Fibroblast of mammary gland (primary cell): ENCODE measurements at places on chromosomes 7 and 10.
A peak's percentile ranks its signal among the peaks of the same experiment; 100 is the strongest.

- no peak for DNase-seq
Observed at GRCh38 chr10:78165617-78166016, 132.0 kb downstream of the RPS24 start.

DNA sequence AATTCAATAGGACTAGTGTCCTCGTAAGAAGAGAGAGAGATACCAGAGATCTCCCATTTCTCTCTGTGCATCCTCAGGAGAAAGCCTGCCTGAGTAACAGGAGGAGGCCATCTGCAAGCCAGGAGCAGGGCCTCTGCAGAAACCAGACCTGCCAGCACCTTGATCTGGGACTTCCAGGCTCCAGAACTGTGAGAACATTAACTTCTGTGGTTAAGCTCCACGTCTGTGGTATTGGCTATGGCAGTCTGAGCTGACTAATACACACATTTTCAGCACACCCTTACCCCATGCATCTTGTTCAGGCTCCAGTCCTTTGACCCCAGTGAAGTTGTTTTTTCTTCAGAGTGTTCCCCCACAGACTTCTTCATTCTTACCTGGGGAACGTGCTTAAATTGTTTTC, 3.1 kb upstream of the CRTAC1 start:
- DNase-seq: no peak

DNA sequence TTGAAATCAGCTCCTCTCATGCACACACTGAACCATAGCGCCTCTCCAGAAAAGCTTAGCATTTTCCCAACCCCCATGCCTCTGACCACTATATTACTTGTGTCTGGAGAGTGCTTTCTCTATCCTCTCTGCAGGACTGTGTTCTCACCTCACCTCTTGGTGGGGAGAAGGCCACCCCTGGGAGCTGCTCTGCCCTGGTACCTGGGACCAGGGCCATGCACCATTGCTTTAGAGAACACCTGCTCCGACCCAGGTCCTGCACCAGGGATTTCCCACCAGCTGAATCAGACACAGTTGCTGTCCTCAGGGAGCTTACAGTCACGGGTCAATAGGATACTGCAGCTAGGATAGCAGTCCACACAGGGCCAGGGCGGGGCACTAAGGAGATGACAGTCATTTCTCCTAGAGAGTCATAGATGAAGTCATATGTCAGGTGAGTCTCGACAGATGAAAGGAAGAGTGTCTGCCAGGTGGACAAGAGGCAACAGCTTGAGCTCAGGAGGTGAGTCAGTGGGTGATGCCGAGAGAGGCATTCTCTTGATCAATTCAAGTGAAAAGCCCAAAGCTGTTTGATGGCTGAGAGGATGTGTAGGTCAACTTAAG, 619 bp upstream of the LMTK2 start:
- DNase-seq: no peak

- no peak for DNase-seq
Observed at GRCh38 chr7:142200206-142200605, 57.7 kb downstream of the PRSS58 start.

DNA sequence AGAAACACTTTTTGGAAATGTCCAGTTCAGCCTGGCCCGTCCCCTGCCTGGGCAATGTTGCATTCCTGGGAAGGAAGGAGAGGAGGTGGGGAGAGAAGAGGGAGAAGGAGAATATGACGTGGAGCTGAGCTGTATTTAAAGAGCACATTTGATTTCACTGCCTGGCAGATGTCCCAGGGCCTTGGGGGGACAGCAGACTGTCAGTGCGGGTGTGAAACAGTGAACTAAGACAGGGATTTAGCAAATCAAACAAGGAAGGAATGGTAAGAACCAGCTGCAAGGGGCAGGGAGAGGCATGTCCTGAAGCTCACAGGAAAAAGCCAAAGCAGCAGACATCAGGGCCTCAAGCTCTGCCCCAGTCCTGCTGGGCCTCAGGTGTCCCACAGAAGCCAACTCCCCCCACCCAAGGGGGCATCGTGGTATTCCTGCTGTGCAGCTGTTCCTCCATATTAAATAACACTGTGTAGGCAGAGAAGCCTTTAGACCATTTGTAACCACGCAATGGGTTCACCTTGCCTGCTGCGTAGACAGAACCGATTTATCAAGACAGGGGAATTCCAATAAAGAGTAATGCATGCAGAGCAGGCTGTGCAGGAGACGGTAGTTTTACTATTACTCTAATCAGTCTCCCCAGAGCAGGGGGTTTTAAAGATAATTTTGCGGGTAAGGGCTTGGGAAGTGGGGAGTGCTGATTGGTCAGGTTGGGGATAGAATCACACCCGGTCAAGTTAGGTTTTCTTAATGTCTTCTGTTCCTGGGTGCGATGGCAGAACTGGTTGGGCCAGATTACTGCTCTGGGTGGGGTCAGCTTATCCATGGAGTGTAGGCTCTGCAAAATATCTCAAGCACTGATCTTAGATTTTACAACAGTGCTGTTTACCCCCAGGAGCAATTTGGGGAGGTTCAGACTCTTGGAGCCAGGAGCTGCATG, 18.3 kb downstream of the LEP start:
- DNase-seq: peak; percentile 37

GRCh38 chr10:19302117-19302516, 253.5 kb downstream of the MALRD1 start:
- DNase-seq: peak; percentile 58

GRCh38 chr10:12165999-12166775, 29.5 kb downstream of the NUDT5 start:
- DNase-seq: no peak

GRCh38 chr10:70323138-70323696, 39.4 kb upstream of the NPFFR1 start:
- no peak for DNase-seq

DNA sequence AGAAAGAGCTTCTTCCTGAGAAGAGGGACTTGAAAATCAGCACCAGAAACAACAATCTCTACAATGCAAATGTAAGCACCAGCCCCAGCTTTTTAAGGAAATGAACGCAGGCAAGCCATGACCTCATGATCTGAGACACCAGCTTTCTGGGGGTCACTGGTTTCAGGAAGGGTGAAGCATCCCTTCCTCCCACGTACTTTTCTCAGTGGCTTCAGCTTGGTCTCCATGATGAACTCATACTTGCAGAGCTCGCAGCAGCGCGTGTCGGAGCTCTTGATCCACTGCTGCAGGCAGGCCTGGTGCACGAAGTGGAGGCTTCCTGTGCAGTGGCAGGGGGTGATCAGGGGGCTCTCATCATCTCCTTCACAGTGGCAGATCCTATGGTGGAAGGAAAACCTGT, 87.0 kb downstream of the ALOX5 start:
- DNase-seq: no peak

DNA sequence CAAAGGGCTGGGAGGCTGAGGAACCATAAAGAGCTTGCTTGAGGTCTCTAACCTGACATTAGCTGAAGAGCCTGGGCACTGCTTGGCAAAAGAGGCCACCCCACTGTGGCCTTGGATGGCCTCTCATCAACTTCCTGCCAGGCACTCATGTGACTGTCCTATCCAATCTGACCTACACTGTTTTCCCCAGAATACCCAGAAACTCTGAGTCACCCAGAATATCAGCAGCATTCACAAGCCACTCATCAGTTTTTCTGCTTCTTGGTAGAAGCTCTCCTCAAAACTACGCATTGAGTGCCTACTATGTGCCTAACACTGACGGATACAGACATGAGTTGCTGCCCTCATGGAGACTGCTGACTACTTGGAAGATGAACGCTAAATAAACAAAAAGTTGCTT, 4.1 kb upstream of the NT5C2 start:
- DNase-seq: peak; percentile 79

DNA sequence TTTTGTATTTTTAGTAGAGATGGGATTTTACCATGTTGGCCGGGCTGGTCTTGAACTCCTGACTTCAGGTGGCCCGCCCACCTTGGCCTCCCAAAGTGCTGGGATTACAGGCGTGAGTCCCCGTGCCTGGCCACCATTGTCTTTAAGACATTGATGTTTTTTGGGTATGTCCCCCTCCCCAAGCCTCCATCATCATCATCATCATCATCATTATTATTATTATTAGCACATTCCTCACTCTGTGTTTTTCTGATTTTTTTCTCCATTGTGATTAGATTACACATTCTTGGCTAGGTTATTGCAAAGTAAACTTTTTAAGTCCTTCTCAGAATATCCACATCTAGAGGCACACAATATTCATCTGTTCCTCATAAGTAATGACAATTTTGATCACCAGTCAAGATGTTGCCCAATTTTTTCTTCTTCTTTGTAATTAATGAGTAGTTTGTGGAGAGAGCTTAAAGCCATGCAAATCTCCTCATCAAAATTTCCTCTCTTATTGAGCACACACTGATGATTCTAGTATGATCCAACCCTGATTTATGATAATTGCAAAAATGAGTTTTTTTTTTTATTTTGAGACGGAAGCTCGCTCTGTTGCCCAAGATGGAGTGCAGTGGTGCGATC, 47.5 kb downstream of the EPC1 start:
- no peak for DNase-seq

DNA sequence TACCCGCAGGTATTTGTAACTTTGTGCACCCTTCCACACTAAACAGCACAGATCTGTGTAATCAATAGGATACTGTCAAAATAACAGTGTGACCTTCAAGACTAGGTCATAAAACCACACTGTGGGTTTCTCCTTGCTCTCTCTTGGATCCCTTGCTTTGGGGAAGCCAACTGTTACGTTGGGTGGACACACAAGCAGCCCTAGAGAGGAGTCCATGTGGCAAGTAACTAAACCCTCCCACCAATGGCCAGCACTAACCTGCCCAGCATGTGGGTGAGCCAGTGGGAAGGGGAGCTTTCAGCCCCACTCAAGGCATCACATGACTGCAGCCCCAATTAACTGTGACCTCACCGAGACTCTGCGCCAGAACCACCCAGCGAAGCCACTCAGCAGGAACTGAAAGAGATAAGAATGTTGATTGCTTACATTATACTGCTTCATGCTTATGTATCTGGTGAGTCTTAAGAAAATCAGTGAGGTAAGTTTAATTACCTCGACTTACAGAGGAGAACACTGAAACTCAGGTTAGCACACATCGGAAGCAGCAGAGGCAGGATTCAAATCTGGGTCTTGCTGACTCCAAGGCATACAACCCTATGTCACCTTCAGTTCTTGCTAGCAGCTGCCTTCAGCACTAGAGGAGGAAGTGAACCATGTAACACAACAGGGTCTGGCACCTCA, 9.4 kb upstream of the ZC3HAV1 start:
- no peak for DNase-seq

DNA sequence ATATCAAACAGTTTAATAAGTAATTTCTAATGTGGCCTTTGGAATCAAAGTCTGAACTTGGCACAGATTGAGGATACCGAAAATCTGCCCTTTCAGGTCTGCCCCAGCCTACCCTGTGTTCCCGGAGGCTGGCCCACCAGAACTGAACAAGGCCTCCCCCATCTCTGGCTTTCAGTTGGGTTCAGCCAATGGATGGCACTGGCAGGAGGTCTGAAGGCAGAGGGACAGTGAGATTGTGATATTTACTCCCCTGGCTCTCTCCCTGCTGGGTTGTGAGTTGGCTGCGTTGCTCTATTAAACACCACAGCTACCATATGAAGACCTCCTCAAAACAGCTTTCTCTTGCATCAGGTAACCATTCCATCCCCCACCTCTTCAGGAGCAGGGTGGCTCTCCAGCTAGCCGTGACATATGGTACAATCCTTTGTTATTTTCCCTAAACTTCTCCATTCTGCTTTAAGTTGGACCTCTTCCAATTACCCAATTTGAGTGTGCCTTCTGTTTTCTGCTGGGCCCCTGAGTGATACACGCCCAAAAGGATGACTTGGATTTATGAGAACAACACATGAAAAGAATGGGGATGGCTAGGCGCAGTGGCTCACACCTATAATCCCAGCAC, 28.1 kb downstream of the DNMBP start:
- peak; percentile 38 for DNase-seq

- DNase-seq: peak; percentile 44
Observed at GRCh38 chr10:50917486-50917885, 32.1 kb upstream of the A1CF start.

GRCh38 chr10:131978851-131979250, 2.9 kb downstream of the BNIP3 start:
- no peak for DNase-seq

DNA sequence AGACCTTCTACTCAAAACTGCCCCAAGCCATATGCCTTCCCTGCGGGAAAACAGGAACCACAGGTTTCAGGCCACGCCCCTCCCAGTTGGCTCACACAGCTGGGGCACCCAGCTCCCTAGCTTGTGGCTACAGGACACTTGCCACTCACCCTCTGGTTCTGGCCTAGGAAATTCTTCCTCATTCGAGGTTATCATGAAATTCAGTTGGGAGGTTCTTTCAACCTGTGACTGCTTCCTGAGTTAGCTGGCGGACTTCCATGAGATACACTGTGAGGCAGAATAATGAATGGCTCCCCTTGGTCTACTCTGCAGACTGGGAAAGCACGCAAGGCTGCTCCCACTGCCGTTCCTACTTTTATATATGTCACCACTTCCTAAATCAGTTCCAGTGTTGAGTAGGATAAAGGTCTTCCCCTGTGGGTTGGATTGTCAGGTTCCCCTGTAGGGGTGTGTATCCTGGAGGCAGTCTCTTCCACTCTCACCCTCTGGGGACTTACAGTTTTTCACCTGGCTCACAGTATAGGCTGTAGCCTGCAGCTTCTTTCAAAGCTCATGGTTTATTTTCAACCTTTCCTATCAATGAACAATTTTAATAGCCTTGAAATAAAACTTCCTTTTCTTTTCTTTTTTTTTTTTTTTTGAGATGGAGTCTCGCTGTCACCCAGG, 37.0 kb downstream of the GPR22 start:
- peak; percentile 21 for DNase-seq

- peak; percentile 39 for DNase-seq
Observed at GRCh38 chr7:2521952-2522591, 2.5 kb downstream of the LFNG start.

- no peak for DNase-seq
Observed at GRCh38 chr7:147153571-147153970, 1037.0 kb downstream of the CNTNAP2 start.

DNA sequence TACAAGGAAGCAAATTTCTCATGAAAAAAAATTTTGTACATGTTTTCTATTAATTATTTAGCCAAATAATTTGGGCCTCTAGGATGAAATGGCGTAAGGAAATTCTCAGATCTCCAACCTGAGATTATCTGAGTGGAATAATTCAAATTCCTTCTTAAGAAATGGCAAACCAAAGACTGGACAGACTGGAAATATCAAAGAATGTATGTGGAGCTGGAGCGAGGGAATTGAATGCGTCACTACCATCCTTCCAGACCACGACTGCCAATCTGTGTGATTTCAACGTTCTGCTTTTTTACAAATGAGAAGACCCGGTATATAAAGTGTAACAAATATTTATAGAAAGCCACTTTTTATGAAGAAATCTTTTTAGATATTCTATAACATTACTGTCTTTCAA, 12.4 kb upstream of the BLNK start:
- DNase-seq: no peak

- DNase-seq: no peak
Observed at GRCh38 chr10:103915796-103916195, 2.2 kb downstream of the STN1 start.

GRCh38 chr7:100547872-100548271, 8.9 kb downstream of the AGFG2 start:
- peak; percentile 57 for DNase-seq
